Posterior cingulate gyrus (tissue), 11 donors: ENCODE measurements at places on chromosomes 13 and 19.

DNA sequence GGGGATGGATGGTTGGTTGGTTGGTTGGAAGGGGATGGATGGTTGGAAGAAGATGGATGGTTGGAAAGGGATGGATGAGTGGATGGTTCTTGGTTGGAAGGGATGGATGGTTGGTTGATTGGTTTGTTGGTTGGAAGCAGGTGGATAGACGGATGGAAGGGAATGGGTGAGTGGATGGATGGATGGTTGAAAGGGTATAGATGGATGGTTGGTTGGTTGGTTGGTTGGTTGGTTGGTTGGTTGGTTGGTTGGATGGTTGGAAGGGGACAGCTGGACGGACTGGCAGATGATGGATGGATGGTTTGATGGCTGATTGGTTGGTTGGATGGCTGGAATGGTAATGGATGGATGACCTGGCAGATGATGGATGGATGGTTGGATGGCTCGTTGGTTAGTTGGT lies 11.8 kb upstream of the HSH2D start:
- DNase-seq, result no peak

DNA sequence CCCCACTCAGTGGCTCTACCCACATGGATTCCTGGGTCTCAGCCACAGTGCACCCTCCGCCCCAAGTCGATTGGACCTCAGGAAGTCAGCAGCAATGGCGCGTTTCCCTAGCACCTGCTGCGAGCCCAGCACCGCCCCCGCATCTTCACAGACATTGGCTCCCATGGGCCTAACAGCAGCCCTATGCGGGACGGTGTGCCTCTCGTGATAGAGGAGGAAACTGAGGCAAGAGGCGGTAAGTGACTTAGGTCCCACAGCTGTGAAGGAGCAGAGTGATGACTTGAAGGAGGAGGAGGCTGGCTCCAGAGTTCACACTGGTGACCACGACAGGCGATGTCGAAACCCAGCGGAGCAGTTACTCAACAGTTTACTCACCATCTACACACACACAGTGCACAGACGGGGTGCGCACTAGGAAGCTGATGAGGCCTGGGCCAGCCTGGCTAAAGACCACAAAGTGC lies 104.5 kb upstream of the SOX1 start:
- DNase-seq, result no peak

DNA sequence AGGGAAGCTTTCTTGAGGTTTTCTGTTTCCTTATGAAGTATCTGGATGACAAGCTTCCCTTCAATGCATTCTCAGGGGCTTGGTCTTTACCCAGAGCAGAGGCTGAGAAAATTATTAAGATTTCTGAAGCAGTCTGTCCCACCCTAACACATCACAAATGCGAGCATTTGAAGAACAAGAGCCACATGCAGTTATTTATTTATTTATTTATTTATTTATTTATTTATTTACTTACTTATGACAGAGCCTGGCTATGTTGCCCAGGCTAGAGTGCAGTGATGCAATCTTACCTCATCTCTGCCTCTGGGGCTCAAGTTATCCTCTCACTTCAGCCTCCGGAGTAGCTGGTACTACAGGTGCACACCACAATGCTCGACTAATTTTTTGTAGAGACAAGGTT lies 38.4 kb downstream of the SPRYD7 start:
- DNase-seq, result no peak

DNA sequence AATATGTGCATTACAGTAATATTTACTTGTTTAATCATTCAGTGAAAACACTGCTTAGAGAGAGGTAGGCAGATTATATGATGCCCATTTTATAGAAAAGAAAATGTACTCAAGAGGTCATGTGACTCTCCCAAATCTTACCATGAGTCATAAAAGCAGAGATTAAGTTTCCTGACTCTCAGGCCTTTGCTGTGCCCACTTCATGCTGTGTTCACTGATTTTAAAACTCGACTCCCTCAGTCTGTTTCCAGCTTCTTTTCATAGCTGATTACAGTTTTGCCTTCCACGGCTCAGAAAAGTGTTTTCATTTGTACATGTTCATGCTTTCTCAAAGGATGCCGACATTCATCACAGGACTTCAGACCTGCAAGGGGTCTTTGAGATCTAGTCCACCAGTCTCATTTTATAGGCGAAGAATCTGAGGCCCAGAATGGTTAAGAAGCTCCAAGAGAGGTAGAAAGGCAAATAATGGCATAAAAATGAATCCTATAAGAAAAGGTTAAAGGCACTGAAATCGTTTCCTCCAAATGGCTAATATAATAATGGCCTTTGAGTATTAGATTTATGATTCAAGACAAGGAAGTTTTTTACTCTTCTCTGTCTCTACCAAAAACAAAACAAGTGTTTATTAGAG lies 9.0 kb upstream of the IPO5 start:
- no peak for DNase-seq

- DNase-seq, result no peak
Measured at GRCh38 chr13:113917594-113918371, 53.9 kb upstream of the GAS6 start.

DNA sequence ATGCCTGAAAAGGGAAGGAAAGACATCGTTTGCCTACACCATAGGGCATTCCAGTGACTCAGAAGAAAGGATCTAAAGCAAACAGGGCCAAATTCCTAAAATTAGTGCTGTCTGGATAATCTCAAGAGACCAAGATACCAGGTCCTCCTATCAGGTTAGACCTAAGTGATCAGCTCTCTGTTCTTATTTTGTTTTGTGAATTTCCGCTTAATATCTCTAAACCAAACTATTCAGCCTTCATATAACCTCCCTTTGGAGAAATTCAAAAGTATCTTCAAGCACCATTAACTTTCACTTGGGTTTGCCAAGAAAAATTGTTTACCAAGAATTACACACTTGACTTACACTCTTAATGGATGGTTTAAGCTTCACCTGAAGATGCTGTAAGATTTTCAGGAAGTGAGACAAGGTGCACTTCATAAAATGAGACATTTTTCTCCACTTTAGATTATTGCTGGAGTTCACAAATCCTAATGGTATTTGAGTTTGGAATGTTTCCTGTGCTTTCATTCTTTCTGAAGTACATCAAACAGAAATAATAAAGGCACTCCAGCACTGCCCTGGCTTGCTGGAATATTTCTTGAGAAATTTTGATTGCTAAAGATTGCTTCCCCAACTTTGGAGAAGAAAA lies 376.1 kb downstream of the LMO7 start:
- no peak for DNase-seq
